Activated CD8-positive, alpha-beta T cell treated with anti-CD3 and anti-CD28 coated beads, Interleukin-2, amount 10 ng/mL, durations not matched to agents 7 days and 5 days (primary cell): ENCODE measurements at places on chromosomes 6 and 20. TPM values are rescaled to one million over a fixed set of nuclear protein-coding genes. Genes with fewer than 3 reads are reported as not detected.
A peak's percentile ranks its signal among the peaks of the same experiment; 100 is the strongest.

LRFN2 gene
- not detected for total RNA-seq

TFAP2A gene
- not detected for total RNA-seq

PHACTR3 gene
- not detected for total RNA-seq

CALHM6 gene
- 20.6 TPM for total RNA-seq

COL9A3 gene
- total RNA-seq, result not detected

SCRT2 gene
- total RNA-seq, result not detected

LCA5 gene
- not detected for total RNA-seq

PTGIS gene
- 2.5 TPM for total RNA-seq

MMP24 gene
- not detected for total RNA-seq

- DNase-seq, result no peak
Measured at GRCh38 chr6:17869010-17869752, 118.3 kb downstream of the KIF13A start.

- peak; percentile 68 for DNase-seq
Measured at GRCh38 chr6:36851149-36851614, 11.9 kb upstream of the CPNE5 start.

DNA sequence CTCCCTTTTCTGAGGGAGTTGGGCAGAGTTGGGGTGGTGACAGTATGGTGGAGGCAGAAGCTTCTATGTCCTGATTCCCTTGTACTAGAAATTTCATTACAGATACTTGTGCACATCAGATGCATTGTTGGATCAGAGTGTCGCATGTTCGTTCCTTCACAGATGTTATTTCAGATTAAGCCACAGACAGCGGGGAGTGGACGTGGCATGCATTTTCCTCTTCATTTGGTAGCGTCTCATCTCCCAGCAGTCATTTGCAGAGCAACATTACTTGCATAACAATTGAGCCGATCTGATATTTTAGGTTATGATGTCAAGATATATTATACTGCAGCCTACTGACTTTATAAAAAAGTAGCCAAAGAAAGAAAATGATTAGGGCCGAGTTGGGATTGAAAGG lies 261.6 kb upstream of the SASH1 start:
- DNase-seq, result no peak

GRCh38 chr6:79453558-79454042 lies 83.6 kb downstream of the LCA5 start:
- DNase-seq, result no peak

DNA sequence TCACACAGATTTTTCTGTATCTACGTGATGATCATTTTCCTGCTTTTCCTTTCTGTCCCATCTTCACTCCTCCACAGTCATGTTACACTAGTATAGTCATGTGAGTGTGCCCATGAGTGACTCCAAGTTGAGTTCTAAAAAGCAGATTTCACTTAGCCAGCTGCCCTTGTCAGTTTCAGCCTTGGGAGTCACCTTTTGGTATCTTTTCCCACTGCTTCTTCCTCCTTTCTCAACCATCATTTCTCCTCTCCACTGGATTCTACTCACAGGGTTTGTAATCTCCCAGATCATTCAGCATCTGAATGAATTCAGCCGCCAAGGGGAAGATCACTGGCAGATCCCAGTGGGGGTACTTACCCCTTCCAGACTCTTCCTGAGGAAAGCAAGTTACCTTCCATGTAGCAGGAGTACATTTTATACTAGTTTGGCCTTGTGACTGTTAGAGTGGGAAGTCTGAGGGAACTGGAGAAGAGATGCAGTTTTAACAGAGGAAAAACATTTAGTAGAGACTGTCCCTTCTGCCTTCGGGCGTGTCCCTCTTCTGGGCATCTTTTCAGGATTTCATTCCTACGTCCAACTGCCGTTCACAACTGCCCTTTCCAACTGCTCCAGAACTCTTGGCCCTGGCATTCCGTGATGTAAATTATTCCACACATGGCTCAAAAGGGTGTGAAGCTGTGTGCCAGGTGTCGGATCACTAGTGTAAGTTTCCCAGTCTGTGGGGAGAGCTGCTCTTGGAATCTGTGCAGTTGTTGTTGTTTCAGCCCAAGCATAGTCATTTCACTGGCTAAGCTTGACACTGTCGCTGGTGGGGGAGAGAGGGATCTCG lies 38.9 kb downstream of the BICRAL start:
- DNase-seq, result no peak

DNA sequence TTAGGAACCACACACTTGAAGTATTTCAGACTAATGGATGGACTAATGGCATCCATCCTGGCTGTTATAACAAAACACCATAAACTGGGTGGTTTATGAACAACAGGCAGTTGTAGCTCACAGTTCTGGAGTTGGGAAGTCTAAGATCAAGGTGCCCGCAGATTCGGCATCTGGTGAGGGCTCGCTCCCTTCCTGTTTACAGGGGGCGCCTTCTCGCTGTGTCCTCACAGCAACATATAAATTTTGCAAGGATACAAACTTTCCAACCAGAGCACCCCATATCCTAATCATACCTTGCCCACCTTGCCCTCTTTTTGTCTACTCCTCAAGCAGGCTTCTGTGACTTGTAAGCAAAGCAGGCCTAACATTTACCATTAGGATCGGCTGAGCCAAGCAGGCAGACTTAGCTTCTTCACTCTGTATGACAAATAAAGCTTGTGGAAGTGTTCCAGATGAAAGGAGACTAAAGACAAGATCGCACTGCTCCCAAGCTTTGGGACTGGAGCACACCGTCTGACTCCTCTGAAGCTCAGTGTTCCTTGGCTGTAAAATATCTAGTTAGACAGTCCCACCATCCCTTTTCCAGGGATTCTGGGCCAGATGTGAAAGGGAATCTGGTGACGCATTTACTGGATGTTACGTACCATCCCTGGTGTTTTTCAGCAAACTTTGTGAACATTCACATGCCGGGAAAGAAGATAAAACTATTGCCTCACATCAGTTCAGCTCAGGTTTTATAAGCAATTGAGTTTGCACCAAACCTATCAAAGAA lies 34.9 kb downstream of the GFOD1 start:
- no peak for DNase-seq

- DNase-seq, result no peak
Measured at GRCh38 chr6:148217921-148218320, 124.7 kb upstream of the SASH1 start.

GRCh38 chr6:52087498-52087999 lies at the start of gene PKHD1:
Gene PKHD1, minus strand, starts transcription at chr6:52087613. Its CDS starts 2,680 bp downstream, at chr6:52084933.
- DNase-seq, result no peak

- DNase-seq, result no peak
Measured at GRCh38 chr6:141248021-141248799, 884.5 kb upstream of the GJE1 start.

- DNase-seq, result no peak
Measured at GRCh38 chr20:19815553-19815991, 57.5 kb downstream of the RIN2 start.
